Transverse colon (tissue), 4 donors: ENCODE measurements at places on chromosomes 1 and 21. TPM values are rescaled to one million over a fixed set of nuclear protein-coding genes. Genes with fewer than 3 reads are reported as not detected.

The DCDC2B gene
- total RNA-seq: not detected

The ERRFI1 gene
- total RNA-seq: 10.0 TPM

The FAM229A gene
- 59.1 TPM for total RNA-seq

The F3 gene
- 46.3 TPM for total RNA-seq

The SEC16B gene
- total RNA-seq: 18.1 TPM

The FBXO2 gene
- total RNA-seq: 0.82 TPM

- DNase-seq: no peak
- no peak overlapping the region for H3K4me3 ChIP-seq
- H3K27me3 ChIP-seq: no peaks in the 10 kb centered on the region
- H3K27ac ChIP-seq: no peak overlapping the region
- no peaks in the 10 kb centered on the region for H3K36me3 ChIP-seq
- H3K4me1 ChIP-seq: peaks cover 28% of the 10 kb centered on the region
These were observed 3.2 kb upstream of the KIAA0040 start for GRCh38 chr1:175195798-175196197.

GRCh38 chr1:233614173-233614742 is 352 bp downstream of the KCNK1 start:
- H3K27ac ChIP-seq: peak overlapping the region; percentile 87
- peak; percentile 25 for DNase-seq
- peaks cover 18% of the 10 kb centered on the region for H3K27me3 ChIP-seq
- H3K4me1 ChIP-seq: peaks cover 11% of the 10 kb centered on the region
- H3K36me3 ChIP-seq: no peaks in the 10 kb centered on the region

GRCh38 chr1:64245495-64245894 is 42.1 kb downstream of the UBE2U start:
- peaks cover 4% of the 10 kb centered on the region for H3K27me3 ChIP-seq
- no peak for DNase-seq
- H3K27ac ChIP-seq: no peak overlapping the region
- no peak overlapping the region for H3K4me3 ChIP-seq
- H3K36me3 ChIP-seq: no peaks in the 10 kb centered on the region

DNA sequence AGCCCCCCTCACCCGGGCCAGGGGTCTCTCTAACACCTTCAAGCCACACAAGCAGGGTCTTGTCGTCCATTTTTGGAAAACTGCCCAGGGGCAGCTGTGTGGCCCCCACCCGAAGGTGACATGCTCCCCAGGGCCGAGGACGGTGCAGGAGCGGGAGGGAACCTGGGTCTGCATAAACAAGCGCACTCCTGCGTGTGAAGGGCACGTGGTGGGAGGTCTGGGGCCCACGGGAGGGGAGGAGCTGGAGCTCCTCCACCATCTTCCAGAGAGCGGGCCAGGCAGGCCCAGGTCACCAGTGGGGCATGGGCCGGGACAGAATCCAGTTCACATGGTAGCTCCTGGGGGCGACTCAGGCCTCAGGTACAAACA is 16.5 kb downstream of the CFAP74 start:
- peaks cover 26% of the 10 kb centered on the region for H3K27me3 ChIP-seq
- H3K4me3 ChIP-seq: no peak overlapping the region
- no peaks in the 10 kb centered on the region for H3K36me3 ChIP-seq
- H3K27ac ChIP-seq: no peak overlapping the region
- no peak for DNase-seq

- DNase-seq: no peak
- no peaks in the 10 kb centered on the region for H3K36me3 ChIP-seq
- no peaks in the 10 kb centered on the region for H3K27me3 ChIP-seq
- H3K4me1 ChIP-seq: no peaks in the 10 kb centered on the region
- no peak overlapping the region for H3K27ac ChIP-seq
These were observed 37.9 kb downstream of the WDR3 start for GRCh38 chr1:117967477-117967876.

GRCh38 chr1:156655151-156655903 is 13.4 kb downstream of the BCAN start:
- H3K4me1 ChIP-seq: peaks cover 17% of the 10 kb centered on the region
- no peak overlapping the region for H3K27ac ChIP-seq
- no peaks in the 10 kb centered on the region for H3K36me3 ChIP-seq
- no peak overlapping the region for H3K4me3 ChIP-seq

GRCh38 chr1:69058454-69058853 is 509.3 kb upstream of the LRRC7 start:
- no peak overlapping the region for H3K4me3 ChIP-seq
- H3K27me3 ChIP-seq: no peaks in the 10 kb centered on the region
- no peak for DNase-seq
- H3K27ac ChIP-seq: no peak overlapping the region
- no peaks in the 10 kb centered on the region for H3K36me3 ChIP-seq

DNA sequence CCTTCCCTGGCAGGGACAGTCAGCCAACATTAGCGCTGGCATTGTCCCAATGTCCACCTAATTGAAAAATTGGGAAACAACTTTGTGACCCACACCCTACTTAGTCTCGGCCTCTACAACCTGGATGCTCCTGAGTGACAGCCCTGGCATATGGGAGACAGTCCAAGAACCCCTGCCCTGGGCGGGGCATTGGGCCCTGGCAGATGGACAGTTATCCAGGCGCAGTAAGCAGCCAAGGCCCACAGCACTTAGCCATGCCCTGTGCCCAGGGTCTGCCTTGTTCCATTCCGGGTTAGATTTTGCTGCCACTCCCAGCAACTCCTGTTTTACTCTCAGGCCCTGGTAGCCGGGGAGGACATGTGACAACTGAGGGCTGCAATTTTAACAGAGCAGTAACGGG is 50.3 kb downstream of the NFASC start:
- peaks cover 11% of the 10 kb centered on the region for H3K4me1 ChIP-seq
- no peak overlapping the region for H3K4me3 ChIP-seq
- H3K27ac ChIP-seq: peak overlapping the region; percentile 47
- H3K27me3 ChIP-seq: no peaks in the 10 kb centered on the region
- no peaks in the 10 kb centered on the region for H3K36me3 ChIP-seq
- peak; percentile 14 for DNase-seq

GRCh38 chr1:180211860-180212229 is 18.2 kb upstream of the LHX4 start:
- no peak for DNase-seq
- no peaks in the 10 kb centered on the region for H3K27me3 ChIP-seq
- no peak overlapping the region for H3K4me3 ChIP-seq
- no peaks in the 10 kb centered on the region for H3K36me3 ChIP-seq
- no peaks in the 10 kb centered on the region for H3K4me1 ChIP-seq
- no peak overlapping the region for H3K27ac ChIP-seq

DNA sequence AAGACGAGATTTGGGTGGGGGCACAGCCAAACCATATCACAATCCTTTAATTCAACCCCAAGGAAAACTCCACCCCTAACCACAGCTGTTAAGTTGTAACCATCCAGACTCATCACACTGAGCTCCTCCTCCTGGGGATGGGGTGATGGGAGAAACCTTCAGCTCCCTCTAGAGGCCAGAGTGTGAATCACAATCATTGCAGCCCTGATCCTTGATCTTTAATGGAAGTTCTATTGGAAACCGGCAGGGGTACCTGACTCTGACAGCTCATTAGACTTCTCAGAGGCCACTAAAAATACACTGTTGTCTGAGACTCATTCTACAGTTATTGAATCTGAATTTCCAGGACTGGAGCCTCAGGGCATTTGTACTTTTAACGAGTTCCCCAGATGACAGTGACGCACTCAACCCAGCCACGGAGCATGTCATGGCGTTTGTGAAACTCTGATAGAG is 127.2 kb downstream of the IGSF21 start:
- H3K36me3 ChIP-seq: no peaks in the 10 kb centered on the region
- peak; percentile 40 for DNase-seq
- H3K4me1 ChIP-seq: no peaks in the 10 kb centered on the region
- H3K27me3 ChIP-seq: peaks cover 13% of the 10 kb centered on the region
- no peak overlapping the region for H3K4me3 ChIP-seq

DNA sequence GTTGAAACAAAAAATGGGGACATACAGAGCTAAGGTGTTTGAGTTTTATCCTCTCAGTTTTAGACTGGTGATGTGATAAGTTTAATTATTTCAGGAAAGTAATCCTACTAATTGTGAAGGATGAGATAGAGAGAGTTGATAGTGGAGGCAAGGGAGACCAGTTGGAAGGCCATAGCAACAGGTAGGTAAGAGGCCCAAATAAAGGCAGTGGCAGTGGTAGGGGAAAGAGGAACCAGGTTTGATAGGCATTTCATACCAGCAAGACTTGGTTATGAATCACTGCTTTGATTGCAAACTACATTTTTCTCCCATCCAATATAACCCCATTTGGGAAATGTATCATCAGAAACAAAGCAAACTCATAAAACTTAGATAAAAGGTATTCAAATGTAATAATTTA is 63.1 kb upstream of the SH3GLB1 start:
- no peak overlapping the region for H3K4me3 ChIP-seq
- no peaks in the 10 kb centered on the region for H3K4me1 ChIP-seq
- H3K27me3 ChIP-seq: no peaks in the 10 kb centered on the region

DNA sequence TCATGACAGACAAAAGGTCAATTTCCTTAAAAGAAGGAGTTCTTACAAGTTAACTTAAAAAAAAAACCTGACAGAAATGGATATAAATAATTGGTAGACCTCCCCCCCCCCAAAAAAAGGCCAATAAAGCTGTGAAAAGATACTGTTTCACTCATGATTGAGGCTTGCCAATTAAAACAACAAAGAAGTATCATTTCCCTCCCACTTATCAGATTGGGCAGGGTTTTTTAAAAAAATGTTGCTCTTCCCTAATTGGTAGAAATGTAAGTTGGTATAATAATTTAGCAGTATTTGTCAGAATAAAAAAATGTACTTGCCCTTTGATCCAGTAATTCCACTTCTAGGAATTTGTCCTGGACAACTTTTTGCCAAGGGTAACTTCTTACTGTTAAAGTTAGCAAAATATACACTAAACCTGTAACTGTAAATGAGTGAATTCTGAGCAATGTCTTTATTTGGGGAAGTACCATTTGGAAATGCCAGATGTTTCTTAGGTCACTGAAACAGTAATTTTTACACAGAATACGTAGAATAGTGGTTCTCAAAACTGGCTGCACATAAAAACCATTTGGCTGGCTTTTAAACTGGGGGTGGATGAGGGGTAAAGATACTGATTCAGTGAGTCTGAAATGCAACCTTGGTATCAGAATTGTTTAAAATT is 17.5 kb downstream of the RNF2 start:
- H3K4me3 ChIP-seq: no peak overlapping the region
- H3K27ac ChIP-seq: no peak overlapping the region
- peaks cover 42% of the 10 kb centered on the region for H3K4me1 ChIP-seq
- no peaks in the 10 kb centered on the region for H3K27me3 ChIP-seq

DNA sequence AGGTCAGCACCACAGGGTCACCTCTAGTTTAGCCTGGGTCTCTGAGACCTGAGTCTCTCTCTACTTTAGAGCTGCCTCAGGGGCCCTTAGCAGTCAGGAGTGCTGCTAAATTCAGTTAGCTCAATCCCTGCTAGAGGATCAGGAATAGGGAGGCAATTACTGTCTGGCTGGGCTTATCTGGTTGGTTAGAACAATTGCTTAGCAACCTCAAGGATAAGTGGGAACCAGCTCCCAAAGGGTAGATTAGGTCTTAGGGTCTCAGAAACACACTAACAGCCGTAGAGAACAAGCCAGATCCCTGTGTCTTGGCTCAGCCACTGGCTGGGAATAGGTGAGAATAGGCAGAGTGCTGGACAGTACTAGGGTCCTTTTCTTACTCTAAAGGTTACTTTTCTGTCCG is 7.7 kb downstream of the PM20D1 start:
- no peak overlapping the region for H3K4me3 ChIP-seq
- DNase-seq: no peak
- no peak overlapping the region for H3K27ac ChIP-seq
- no peaks in the 10 kb centered on the region for H3K27me3 ChIP-seq

DNA sequence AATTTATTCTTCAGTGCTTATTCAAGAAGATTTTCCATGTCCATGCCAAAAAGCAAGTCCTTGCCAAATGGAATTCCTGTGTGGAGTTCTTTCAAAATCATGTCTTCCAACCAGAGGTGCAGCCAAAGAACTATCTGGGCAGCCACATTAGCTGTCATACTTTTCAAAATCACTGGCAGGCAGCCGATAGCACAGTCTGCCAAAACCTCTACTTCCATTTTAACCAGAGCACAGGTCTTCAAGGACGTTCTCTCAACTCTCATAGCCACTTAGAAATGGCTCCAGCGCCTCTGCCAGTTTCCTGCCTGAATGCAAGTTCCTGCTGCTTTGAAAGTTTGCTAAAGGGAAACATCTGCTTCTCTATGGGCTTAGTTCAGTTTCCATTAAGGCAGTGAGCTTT is 975.7 kb upstream of the ADGRL4 start:
- H3K4me1 ChIP-seq: no peaks in the 10 kb centered on the region
- no peak overlapping the region for H3K4me3 ChIP-seq

DNA sequence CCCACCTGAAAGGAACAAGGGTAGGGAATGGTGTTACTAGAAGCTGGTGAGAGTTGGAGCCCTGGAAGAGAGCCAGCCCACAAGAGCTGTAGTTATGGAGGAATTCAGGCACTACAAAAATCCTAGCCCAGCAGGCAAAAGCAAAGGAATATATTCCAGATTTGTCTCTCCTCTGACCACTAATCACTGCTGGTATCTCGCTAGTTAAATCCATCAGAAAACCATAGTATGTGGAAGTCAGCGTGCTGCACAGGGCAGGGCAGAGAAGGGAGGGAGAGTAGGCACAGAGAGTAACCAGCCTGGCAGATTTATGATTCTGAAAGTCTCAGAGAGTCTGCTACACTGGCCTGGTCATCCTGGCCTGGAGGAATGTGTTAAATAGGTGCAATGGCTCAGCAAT is 88.6 kb downstream of the SELENOF start:
- no peaks in the 10 kb centered on the region for H3K4me1 ChIP-seq
- no peaks in the 10 kb centered on the region for H3K36me3 ChIP-seq
- H3K27me3 ChIP-seq: no peaks in the 10 kb centered on the region
- H3K4me3 ChIP-seq: no peak overlapping the region

DNA sequence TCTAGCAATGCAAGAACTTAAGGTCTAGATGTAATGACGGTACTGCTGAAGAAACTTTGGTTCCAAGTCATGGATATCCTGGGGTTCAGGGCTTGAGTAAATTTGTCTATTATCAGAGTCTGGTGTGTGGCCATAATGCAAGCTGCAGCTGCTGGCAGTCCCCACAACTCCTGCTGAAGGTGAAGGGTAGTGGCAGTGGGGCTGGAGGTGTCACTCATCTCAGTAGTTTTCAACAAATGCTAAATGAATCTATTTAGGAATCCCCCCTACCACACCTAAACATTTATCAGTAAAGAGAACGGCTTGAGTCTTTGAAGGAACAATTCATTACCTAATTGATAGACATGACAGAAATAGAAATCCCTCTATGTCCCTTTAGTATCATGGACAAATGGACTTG is 99.2 kb upstream of the GNG4 start:
- H3K4me3 ChIP-seq: no peak overlapping the region
- H3K4me1 ChIP-seq: no peaks in the 10 kb centered on the region
- no peak overlapping the region for H3K27ac ChIP-seq
- no peak for DNase-seq
- no peaks in the 10 kb centered on the region for H3K36me3 ChIP-seq

DNA sequence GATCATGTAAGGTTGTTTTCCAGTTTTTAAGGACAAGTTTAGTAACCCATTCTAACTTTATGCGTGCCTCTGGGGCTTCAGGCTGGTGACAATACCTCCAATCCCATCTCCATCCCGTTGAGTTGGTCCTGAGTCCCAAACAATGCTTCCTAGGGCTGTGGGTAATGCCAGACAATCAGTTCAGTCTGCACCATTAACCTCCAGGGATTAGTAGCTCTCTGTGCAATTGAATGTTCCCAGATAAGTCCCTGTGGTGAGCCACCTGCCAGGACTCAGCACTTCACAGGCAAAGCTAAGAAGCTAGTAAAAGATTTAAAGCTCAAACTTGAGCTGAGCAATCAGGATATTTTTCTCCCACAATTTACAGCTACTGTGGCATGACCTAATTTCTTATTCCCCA is 462.2 kb upstream of the PTBP2 start:
- no peak for DNase-seq
- H3K27me3 ChIP-seq: no peaks in the 10 kb centered on the region
- H3K4me3 ChIP-seq: no peak overlapping the region

GRCh38 chr1:25560001-25560400 is 16.6 kb downstream of the LDLRAP1 start:
- peaks cover 11% of the 10 kb centered on the region for H3K36me3 ChIP-seq
- peak overlapping the region; percentile 84 for H3K27ac ChIP-seq
